ENCODE measurements at places on chromosomes 2 and 18. TPM values are rescaled to one million over a fixed set of nuclear protein-coding genes. Genes with fewer than 3 reads are reported as not detected.

CCDC121 gene
- 7.0 TPM for total RNA-seq

KCNF1 gene
- total RNA-seq = not detected

SLC30A3 gene
- 0.09 TPM for total RNA-seq

TIGD1 gene
- total RNA-seq = 7.8 TPM

DUSP2 gene
- 1.4 TPM for total RNA-seq

HOXD13 gene
- not detected for total RNA-seq

MTX2 gene
- total RNA-seq = 18.3 TPM

PLGLB2 gene
- not detected for total RNA-seq

DNER gene
- not detected for total RNA-seq

ABHD3 gene
- 1.1 TPM for total RNA-seq

GPR17 gene
- total RNA-seq = not detected

ANKRD29 gene
- 6.1 TPM for total RNA-seq

NT5C1B gene
- not detected for total RNA-seq

WDPCP gene
- total RNA-seq = 34.2 TPM

NAB1 gene
- 34.4 TPM for total RNA-seq

RGPD4 gene
- 0.16 TPM for total RNA-seq

Measured in fibroblast of the aortic adventitia (primary cell).